ENCODE measurements at places on chromosomes 12 and 14. TPM values are rescaled to one million over a fixed set of nuclear protein-coding genes. Genes with fewer than 3 reads are reported as not detected.

DNA sequence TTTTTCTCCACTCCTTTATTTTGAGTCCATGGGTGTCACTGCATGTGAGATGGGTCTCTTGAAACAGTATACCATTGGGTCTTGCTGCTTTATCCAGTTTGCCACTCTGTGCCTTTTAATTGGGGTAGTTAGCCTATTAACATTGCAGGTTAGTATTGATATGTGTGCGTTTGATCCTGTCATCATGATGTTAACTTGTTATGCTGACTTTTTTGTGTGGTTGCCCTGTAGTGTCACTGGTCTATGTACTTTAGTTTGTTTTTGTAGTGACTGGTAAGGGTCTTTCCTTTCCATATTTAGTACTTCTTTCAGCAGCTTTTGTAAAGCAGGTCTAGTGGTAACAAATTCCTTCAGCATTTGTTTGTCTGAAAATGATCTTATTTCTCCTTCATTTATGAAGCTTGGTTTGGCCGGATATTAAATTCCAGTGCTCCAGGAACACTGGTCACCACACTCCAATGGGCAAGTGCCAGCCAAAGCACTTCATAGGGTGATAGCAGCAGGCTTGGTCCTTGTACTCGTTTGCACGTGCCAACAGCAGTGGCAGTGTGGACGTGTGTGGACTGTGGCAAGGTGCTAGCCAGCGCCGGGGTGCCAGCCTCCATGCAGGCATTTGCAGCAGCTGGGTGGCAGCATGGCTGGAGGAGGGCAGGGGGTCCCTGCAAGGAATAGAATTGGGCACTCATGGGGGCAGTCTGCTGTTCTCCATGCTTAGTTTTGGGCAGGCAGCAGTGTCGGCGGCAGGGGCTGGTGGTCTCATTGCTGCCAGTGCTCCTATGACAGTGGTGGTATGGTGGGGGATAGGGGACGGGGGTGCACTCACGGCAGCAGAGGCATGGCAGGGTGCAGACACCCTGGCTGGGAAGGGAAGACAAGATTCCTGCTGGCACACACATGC lies 53.5 kb downstream of the FRS2 start:
- H3K4me1 ChIP-seq, result peaks cover 15% of the 10 kb centered on the region
- H3K27ac ChIP-seq, result no peak overlapping the region
- DNase-seq, result no peak
- no peak overlapping the region for H3K4me3 ChIP-seq
- H3K27me3 ChIP-seq, result no peaks in the 10 kb centered on the region

DNA sequence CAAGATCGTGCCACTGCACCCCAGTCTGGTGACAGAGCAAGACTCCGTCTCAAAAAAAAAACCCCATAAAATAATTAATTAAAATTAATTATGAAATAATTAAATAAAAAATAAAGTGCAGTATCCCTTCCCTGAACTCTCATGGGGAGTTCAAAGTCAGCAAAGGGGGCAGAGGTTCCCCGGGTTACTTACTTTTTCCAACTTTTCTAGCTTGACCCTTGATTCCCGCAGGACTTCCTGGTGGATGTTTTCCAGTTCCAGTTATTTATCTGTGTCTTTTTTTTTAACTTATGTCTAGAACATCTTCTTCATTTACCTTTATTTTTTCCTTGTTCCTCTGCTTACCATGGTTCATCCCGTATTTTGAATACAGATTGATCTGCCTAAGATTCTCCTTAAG lies 197.4 kb downstream of the EPS8 start:
- H3K27ac ChIP-seq, result no peak overlapping the region
- H3K36me3 ChIP-seq, result no peaks in the 10 kb centered on the region
- no peak for DNase-seq

- no peak overlapping the region for H3K4me3 ChIP-seq
- H3K27me3 ChIP-seq, result no peaks in the 10 kb centered on the region
- DNase-seq, result no peak
- no peaks in the 10 kb centered on the region for H3K36me3 ChIP-seq
Observed at GRCh38 chr12:120836114-120836684, 68.0 kb downstream of the SPPL3 start.

The MYL2 gene
- not detected for total RNA-seq

The FITM1 gene
- total RNA-seq, result not detected

- H3K27ac ChIP-seq, result no peak overlapping the region
- H3K27me3 ChIP-seq, result no peaks in the 10 kb centered on the region
- no peaks in the 10 kb centered on the region for H3K4me1 ChIP-seq
- H3K36me3 ChIP-seq, result no peaks in the 10 kb centered on the region
Observed at GRCh38 chr14:88032373-88032772, 27.4 kb downstream of the GPR65 start.

DNA sequence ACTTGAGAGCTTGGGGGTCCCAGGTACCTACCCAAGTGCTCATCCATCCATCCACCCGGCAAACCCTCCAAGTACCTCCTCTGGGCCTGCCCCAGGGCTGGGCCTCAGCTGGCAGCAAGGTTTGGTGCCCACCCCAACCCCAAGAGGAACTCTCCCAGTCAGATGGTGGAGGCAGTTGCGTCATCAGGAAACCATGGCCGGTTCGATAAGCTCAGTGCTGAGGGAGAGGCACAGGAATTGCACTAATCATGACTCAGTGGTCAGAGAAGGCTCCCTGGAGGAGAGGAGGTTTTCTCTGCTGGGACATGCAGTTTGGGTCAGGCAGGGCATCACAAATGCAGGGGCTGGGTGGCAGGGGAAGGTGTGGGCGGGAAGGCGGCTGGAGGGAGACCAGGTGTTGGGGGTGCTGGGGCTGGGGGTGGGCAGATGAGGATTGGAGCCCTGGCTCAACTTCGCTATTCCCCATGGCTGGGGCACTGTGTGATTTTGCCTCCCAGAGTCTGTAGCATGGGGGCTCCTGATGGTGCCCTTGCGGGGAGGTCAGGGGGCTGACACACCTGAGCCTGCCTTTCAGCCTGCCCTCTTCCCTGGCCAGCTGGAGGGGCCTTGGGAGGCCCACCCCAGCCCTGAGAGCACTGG lies 32.2 kb downstream of the SH2B3 start:
- DNase-seq, result peak; percentile 84
- no peak overlapping the region for H3K4me3 ChIP-seq
- H3K36me3 ChIP-seq, result peaks cover 9% of the 10 kb centered on the region
- H3K27me3 ChIP-seq, result no peaks in the 10 kb centered on the region

The CHST11 gene
- total RNA-seq, result 63.2 TPM

The KRT82 gene
- not detected for total RNA-seq

- no peak for DNase-seq
- H3K4me1 ChIP-seq, result no peaks in the 10 kb centered on the region
- H3K27ac ChIP-seq, result no peak overlapping the region
- H3K27me3 ChIP-seq, result no peaks in the 10 kb centered on the region
- H3K4me3 ChIP-seq, result no peak overlapping the region
- no peaks in the 10 kb centered on the region for H3K36me3 ChIP-seq
Observed at GRCh38 chr12:46678426-46678825, 147.4 kb downstream of the SLC38A4 start.

The INSM2 gene
- not detected for total RNA-seq

The FSCB gene
- total RNA-seq, result not detected

- no peaks in the 10 kb centered on the region for H3K4me1 ChIP-seq
- H3K4me3 ChIP-seq, result no peak overlapping the region
- no peak for DNase-seq
- no peak overlapping the region for H3K27ac ChIP-seq
- no peaks in the 10 kb centered on the region for H3K27me3 ChIP-seq
- H3K36me3 ChIP-seq, result no peaks in the 10 kb centered on the region
Observed at GRCh38 chr12:72057330-72057914, 118.8 kb downstream of the TPH2 start.

The GPRC5A gene
- 23.8 TPM for total RNA-seq

DNA sequence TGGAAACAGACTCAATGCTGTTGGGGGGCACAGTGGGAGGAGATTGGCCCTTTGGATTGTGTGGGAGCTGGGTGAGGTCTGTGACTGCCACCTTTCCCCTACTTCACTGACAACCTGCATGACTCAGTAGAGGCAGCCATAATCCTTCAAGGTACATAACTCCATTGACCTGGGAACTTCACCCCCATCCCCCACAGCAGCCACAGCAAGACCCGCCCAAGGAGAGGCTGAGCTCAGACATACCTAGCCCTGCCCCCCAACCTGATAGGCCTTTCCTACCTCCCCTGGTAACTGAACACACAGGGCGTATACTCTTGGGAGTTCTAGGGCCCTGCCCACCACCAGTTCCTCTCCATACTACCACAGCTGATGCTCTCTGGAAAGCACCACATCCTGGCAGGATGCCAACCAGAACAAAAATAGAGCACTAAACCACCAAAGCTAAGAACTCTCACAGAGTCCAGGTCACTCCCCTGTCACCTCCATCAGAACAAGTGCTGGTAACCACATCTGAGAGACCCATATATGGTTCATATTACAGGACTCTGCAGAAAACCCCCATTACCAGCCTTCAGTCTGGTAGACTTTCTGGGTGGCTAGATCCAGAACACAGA lies 703.9 kb downstream of the FSCB start:
- no peaks in the 10 kb centered on the region for H3K36me3 ChIP-seq
- DNase-seq, result no peak
- no peaks in the 10 kb centered on the region for H3K4me1 ChIP-seq

The DTX3 gene
- total RNA-seq, result 33.5 TPM

DNA sequence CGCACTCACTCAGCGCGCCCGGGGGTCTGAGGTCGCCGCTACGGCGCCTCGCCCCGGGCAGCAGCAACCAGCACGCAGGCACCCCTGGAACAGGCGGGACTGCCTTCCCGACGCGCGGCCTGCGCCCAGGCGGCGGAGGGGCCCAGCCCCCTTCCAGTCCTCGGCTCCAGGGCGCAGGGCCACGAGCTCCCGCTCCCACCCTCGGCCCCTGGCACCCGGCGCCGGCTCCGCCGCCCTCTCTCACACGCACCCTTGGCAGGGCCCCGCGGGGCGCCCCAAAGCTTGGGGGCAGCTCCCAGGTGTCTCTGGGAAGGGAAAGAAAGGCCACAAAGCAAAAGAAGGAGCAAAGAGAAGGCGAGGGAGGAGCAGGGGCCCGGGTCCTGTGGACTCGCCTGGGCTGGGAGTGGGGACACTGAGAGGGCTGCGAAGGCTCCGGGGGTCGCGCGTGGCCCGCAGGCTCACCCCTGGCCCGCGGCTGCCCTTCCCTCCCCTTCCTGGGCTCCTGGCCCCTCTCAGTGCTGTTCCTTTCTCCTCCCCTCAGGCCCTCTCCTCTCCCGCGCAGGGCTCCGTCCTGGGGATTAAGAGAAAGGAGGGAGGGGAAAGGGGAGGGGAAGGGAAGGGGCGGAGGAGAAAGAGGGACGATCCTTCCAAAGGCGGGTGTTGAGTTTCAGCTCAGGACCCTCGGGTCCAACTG lies 907 bp upstream of the EFS start:
- H3K36me3 ChIP-seq, result no peaks in the 10 kb centered on the region
- H3K27me3 ChIP-seq, result no peaks in the 10 kb centered on the region
- H3K27ac ChIP-seq, result peak overlapping the region; percentile 97
- peaks cover 18% of the 10 kb centered on the region for H3K4me1 ChIP-seq

The ADGRD1 gene
- 46.9 TPM for total RNA-seq

- H3K4me1 ChIP-seq, result peaks cover 13% of the 10 kb centered on the region
- DNase-seq, result peak; percentile 86
- peak overlapping the region; percentile 47 for H3K27ac ChIP-seq
- H3K4me3 ChIP-seq, result no peak overlapping the region
- no peaks in the 10 kb centered on the region for H3K27me3 ChIP-seq
Observed at GRCh38 chr14:104708606-104709268, 15.3 kb upstream of the ADSS1 start.

GRCh38 chr12:68119724-68120211 lies 39.8 kb downstream of the IFNG start:
- no peak overlapping the region for H3K27ac ChIP-seq
- no peaks in the 10 kb centered on the region for H3K27me3 ChIP-seq
- no peak for DNase-seq
- no peaks in the 10 kb centered on the region for H3K36me3 ChIP-seq

DNA sequence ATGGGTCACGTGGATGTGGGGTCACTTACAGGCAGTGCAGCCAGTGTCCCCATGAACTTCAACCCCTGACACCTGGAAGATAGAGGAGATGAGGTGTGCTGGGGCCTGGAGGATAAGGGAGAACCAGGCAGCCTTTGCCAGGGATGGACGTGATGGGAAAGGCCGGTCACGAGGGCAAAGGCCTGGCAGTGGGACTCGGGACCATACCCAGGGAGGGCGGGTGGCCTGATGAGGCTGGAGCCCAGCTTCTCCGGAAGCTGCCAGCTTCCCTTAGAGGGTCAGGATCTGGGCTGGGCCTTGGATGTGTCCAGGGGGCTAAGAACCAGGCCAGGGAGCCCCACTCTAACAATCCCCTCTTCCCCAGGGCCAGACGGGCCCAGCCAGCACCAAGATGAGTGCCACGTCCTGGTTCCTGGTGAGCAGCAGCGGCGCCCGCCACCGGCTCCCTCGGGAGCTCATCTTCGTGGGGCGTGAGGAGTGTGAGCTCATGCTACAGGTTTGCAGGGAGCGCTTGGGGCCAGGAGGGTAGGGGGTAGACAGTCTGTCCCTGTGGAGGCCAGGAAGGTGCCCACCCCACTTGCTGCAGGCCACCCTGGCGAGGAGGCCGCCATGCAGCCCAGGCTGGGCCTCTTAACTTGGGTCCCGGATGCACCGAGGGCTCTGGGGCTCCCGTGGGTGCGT lies 3.1 kb downstream of the CEP170B start:
- peaks cover 2% of the 10 kb centered on the region for H3K36me3 ChIP-seq
- H3K27ac ChIP-seq, result no peak overlapping the region
- H3K27me3 ChIP-seq, result no peaks in the 10 kb centered on the region

- H3K36me3 ChIP-seq, result no peaks in the 10 kb centered on the region
- peaks cover 9% of the 10 kb centered on the region for H3K4me1 ChIP-seq
- H3K27ac ChIP-seq, result no peak overlapping the region
- H3K4me3 ChIP-seq, result no peak overlapping the region
Observed at GRCh38 chr12:49540229-49541139, 1.7 kb downstream of the KCNH3 start.

- no peaks in the 10 kb centered on the region for H3K4me1 ChIP-seq
- H3K36me3 ChIP-seq, result no peaks in the 10 kb centered on the region
- no peaks in the 10 kb centered on the region for H3K27me3 ChIP-seq
- no peak overlapping the region for H3K4me3 ChIP-seq
- no peak overlapping the region for H3K27ac ChIP-seq
Observed at GRCh38 chr14:76856769-76857168, 30.6 kb downstream of the LRRC74A start.

The WIF1 gene
- total RNA-seq, result not detected

DNA sequence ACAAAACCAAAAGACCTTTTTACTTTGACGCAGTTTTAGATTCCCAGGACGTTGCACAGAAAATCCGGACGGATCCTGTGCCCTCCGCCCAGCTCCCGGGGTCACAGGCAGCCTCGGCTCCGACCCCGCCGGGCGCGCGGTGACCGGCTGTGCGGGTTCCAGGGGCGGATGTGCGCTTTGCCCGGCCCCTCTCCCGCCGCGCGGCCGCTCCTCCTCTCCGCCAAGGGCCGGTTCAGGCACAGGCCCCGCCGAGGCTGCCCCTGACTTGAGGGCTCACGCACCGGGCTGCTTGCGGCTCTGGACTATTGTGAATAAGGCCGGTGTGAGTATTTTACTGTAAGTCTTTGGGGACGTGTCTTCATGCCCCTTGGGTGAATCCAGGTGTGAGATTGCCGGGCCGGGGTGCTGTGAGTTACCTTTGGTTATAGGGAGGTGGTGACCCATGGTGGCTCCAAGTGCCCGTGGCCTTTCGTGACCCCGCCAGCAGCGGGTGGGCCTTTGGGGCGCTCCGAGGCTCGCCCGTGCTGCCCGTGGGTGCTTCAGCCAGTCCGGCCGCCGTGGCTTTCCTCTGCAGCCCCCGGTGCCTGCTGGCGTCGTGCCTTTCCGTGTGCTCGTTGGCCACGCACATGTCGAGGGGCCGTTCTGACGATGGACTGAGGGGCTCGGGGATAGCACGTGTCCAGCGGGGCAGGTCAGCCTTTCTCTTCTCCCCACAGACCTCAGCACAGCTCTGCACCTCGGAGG lies 45.9 kb downstream of the NOC4L start:
- peaks cover 7% of the 10 kb centered on the region for H3K4me1 ChIP-seq
- no peaks in the 10 kb centered on the region for H3K36me3 ChIP-seq
- no peaks in the 10 kb centered on the region for H3K27me3 ChIP-seq
- peak overlapping the region; percentile 73 for H3K4me3 ChIP-seq
- DNase-seq, result no peak

Data from ascending aorta (tissue), 2 donors.